ENCODE measurements at places on chromosomes 7 and 10. TPM values are rescaled to one million over a fixed set of nuclear protein-coding genes. Genes with fewer than 3 reads are reported as not detected.

DNA sequence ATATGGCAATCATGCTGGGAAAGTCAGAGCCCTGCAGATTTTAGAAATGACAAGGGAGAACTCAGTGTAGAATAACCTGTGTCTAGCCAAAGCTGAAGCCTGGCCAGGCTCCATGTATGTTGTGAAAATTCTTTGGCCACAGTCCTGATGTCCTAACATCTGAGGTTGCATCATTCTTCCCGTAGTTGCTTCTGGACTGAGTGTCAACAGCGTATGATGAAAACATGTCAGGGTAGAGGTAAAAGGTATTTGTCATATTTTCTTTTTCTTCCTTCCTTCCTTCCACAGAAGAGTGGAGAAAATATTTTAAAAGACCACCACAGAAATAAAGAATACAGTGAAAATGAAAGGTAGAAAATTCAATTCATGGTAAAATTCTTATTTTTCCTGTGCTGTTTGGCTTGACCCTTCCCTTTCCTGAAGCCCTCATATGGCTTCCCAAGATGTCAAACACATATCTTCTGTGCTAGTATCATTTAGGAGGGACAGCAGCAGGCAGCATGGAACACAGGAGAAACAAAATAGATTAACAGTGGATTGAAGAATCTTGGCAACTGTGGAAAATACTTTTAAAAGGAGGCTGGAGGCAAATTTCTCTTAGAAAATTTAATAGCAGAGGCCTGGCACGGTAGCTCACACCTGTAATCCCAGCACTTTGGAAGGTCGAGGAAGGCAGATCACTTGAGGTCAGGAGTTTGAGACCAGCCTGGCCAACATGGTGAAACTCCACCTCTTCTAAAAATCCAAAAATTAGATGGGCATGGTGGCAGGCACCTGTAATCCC is 18.9 kb upstream of the NRBF2 start:
- no peak overlapping the region for H3K4me3 ChIP-seq
- DNase-seq = no peak
- no peak overlapping the region for H3K27ac ChIP-seq
- H3K36me3 ChIP-seq = no peaks in the 10 kb centered on the region
- H3K27me3 ChIP-seq = peaks cover 14% of the 10 kb centered on the region
- H3K4me1 ChIP-seq = no peaks in the 10 kb centered on the region

- no peaks in the 10 kb centered on the region for H3K36me3 ChIP-seq
- no peaks in the 10 kb centered on the region for H3K27me3 ChIP-seq
- H3K4me3 ChIP-seq = no peak overlapping the region
- DNase-seq = no peak
- H3K4me1 ChIP-seq = no peaks in the 10 kb centered on the region
Observed at GRCh38 chr7:117564080-117564479, 84.3 kb downstream of the CFTR start.

GRCh38 chr10:108049668-108050067 is 885.2 kb upstream of the SORCS1 start:
- DNase-seq = no peak
- H3K4me3 ChIP-seq = no peak overlapping the region
- H3K36me3 ChIP-seq = no peaks in the 10 kb centered on the region
- no peaks in the 10 kb centered on the region for H3K4me1 ChIP-seq

DNA sequence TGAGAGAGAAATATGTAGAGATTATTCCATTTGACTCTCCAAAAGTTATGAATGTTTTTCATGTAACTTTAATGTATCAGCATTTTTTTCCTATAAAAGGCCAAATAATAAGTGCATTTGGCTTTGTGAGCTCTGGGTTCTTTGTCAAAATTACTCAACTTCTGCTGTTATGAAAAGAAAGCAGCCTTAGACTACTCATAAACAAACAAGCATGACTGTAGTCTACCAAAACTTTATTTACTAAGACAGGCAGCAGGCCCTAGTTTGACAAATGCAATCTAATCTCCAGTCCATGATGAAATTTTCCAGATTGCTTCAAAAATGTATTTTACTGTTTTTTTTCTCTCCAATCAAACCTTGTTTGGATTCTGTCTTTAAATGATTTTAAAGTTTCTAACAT is 46.3 kb downstream of the MRPL32 start:
- H3K36me3 ChIP-seq = peaks cover under 1% of the 10 kb centered on the region
- H3K4me1 ChIP-seq = no peaks in the 10 kb centered on the region
- H3K4me3 ChIP-seq = no peak overlapping the region
- H3K27ac ChIP-seq = no peak overlapping the region
- DNase-seq = no peak

DNA sequence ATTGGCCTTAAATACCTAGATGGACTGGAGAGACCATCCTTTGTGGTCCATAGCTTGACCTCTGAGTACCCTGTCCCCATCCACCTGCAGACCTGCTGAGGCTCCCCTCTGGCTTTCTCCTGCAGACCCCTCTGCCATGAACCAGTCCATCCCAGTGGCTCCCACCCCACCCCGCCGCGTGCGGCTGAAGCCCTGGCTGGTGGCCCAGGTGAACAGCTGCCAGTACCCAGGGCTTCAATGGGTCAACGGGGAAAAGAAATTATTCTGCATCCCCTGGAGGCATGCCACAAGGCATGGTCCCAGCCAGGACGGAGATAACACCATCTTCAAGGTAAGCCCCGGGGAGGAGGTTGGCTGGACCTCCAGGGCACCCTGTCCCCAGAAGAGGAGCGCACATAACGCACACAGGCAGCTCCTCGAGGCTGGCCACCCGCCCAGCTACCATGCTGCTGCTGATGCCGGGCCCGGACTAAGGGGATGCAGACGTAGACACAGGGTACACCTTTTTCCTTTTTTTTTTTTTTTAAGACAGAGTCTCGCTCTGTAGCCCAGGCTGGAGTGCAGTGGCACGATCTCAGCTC is 4.3 kb downstream of the IRF5 start:
- H3K4me1 ChIP-seq = peaks cover 51% of the 10 kb centered on the region
- H3K36me3 ChIP-seq = no peaks in the 10 kb centered on the region
- no peak overlapping the region for H3K27ac ChIP-seq
- H3K27me3 ChIP-seq = no peaks in the 10 kb centered on the region
- no peak overlapping the region for H3K4me3 ChIP-seq

DNA sequence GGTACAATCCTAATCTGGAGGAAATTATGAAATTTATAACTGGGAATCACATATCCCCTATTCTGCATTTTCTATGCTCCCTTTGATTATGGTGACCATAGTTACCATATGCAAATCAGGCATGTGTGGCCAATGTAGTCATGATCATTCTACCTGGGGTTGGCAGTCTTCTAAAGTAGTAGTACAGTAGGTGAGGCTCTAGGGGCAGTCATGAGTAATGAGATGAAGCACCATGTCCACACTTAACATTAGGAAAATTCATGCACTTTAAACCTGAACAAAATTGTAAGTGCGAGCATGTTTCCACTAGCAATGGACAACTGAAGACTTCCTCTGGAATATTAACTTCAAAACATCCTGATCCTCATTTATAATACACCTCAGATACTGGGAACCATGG is 545.9 kb downstream of the SUGCT start:
- H3K27ac ChIP-seq = no peak overlapping the region
- H3K4me1 ChIP-seq = no peaks in the 10 kb centered on the region
- no peak overlapping the region for H3K4me3 ChIP-seq
- H3K36me3 ChIP-seq = no peaks in the 10 kb centered on the region

DNA sequence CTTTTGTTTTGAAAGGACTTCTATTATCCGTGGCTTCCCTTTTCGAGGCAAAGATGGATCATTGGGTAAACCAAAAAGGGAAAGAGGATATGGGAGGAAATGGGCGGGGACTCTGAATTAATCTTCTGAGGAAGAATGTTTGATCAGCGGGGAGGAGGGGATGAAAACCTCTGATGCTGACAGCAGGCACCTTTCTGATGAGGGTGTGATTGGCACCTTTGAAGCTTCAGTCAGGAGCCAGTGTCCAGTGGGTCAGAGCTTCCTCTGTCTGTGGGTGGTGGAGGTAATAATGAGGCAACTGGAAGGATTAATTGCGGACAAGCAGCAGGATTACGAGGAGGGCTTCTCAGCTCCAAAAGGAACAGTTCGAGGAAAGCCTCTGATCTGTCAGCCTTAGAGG is 877.6 kb downstream of the LRMDA start:
- peaks cover 4% of the 10 kb centered on the region for H3K27me3 ChIP-seq
- no peak overlapping the region for H3K27ac ChIP-seq
- H3K4me1 ChIP-seq = no peaks in the 10 kb centered on the region
- no peaks in the 10 kb centered on the region for H3K36me3 ChIP-seq
- no peak overlapping the region for H3K4me3 ChIP-seq

- no peaks in the 10 kb centered on the region for H3K4me1 ChIP-seq
- H3K4me3 ChIP-seq = no peak overlapping the region
- DNase-seq = no peak
Observed at GRCh38 chr7:16347066-16347826, 74.1 kb downstream of the CRPPA start.

Gene CALHM3
- polyA plus RNA-seq = not detected

DNA sequence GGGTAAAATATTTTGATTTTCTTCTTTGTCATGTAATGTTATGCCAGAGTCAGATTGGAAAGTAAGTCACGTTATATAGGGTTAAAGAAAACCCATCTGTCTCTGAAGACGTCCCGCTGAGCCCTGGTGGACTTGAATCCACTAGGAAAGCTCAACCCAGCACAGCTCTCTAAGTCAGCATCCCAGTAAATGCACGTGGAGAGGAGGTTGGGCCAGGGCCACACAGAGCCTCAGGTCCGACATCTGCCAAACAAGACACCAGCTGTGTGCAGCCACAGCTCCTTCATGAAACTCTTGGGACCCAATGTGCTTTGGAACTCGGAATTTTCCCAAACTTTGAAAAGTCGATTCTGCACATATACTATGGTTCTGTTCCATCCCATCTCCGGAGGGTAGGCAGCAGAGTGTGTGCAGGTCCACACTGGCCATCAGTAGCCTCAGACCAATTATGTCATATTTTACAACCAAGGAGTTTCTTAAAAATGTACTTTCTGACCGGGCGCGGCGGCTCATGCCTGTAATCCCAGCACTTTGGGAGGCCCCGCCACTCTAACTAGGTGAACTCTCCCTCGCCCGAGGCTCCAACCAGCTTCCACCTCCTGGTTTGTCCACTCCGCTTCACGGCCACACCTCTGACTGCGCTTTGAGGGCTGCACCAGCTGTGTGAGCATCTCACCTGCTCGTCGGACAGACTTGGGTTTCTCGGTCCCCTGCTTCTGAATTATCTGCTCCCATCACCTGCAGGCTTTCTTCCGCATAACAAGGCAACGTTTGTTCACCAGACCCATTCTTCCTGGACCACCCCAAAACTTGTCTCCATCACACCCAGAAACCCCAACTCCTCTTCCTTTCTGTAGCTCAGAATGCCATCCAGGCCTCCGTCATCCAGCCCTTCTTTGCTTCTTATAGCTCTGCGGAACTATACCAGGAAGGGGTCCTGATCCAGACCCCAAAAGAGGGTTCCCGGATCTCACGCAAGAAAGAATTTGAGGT is 29.7 kb upstream of the DNAJB6 start:
- H3K27ac ChIP-seq = no peak overlapping the region
- H3K27me3 ChIP-seq = no peaks in the 10 kb centered on the region
- no peaks in the 10 kb centered on the region for H3K36me3 ChIP-seq
- DNase-seq = no peak

DNA sequence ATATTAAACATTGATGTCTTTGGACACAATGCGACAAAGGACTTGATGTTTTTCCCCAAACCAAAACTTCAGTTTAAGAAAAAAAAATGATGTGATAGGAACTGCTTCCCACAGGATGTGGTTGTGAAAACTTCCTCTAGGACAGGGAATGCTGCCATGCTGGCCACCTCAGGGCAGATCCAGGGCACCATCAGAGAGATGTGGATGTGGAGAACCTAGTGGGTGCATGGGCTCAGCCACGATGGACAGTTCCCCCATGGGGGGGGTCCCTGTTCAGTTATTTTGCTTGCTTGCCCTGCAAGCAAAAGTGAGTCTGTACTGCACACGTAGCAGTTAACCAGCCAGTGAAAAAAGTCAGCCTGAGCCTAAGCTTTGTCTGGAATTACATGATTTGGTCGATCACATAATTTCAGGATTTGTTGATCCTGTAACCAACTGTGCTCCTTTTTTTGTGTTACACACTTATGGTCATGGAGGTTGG is 36.3 kb downstream of the LAMB4 start:
- peaks cover 5% of the 10 kb centered on the region for H3K4me1 ChIP-seq
- H3K4me3 ChIP-seq = no peak overlapping the region
- H3K27me3 ChIP-seq = peaks cover 22% of the 10 kb centered on the region
- H3K27ac ChIP-seq = no peak overlapping the region

- no peak for DNase-seq
- no peak overlapping the region for H3K4me3 ChIP-seq
- no peaks in the 10 kb centered on the region for H3K36me3 ChIP-seq
- peak overlapping the region; percentile 69 for H3K27ac ChIP-seq
Observed at GRCh38 chr7:104444017-104444416, 115.6 kb downstream of the LHFPL3 start.

Gene IDI2
- not detected for polyA plus RNA-seq

GRCh38 chr10:128121750-128122412 is 4.3 kb downstream of the MKI67 start:
- H3K27ac ChIP-seq = no peak overlapping the region
- DNase-seq = no peak
- H3K27me3 ChIP-seq = peaks cover 26% of the 10 kb centered on the region
- H3K4me3 ChIP-seq = no peak overlapping the region
- H3K4me1 ChIP-seq = peaks cover 17% of the 10 kb centered on the region

Gene CDHR3
- 23.9 TPM for polyA plus RNA-seq

GRCh38 chr7:46468753-46469356 is 547.8 kb upstream of the IGFBP3 start:
- no peaks in the 10 kb centered on the region for H3K4me1 ChIP-seq
- H3K4me3 ChIP-seq = no peak overlapping the region
- no peaks in the 10 kb centered on the region for H3K27me3 ChIP-seq
- no peak for DNase-seq

Gene DGKB
- not detected for polyA plus RNA-seq

GRCh38 chr10:60031664-60032063 is 125.3 kb upstream of the CCDC6 start:
- no peak overlapping the region for H3K27ac ChIP-seq
- H3K27me3 ChIP-seq = no peaks in the 10 kb centered on the region
- no peak for DNase-seq
- no peaks in the 10 kb centered on the region for H3K36me3 ChIP-seq
- H3K4me1 ChIP-seq = peaks cover 8% of the 10 kb centered on the region
- no peak overlapping the region for H3K4me3 ChIP-seq

GRCh38 chr10:102504976-102505300 is 1.2 kb downstream of the SUFU start:
- H3K4me3 ChIP-seq = no peak overlapping the region
- no peaks in the 10 kb centered on the region for H3K36me3 ChIP-seq
- peak overlapping the region; percentile 90 for H3K27ac ChIP-seq
- H3K4me1 ChIP-seq = peaks cover 16% of the 10 kb centered on the region
- no peaks in the 10 kb centered on the region for H3K27me3 ChIP-seq
- no peak for DNase-seq

Gene UBTD1
- 0.60 TPM for polyA plus RNA-seq

Gene OGDHL
- polyA plus RNA-seq = not detected

- no peak overlapping the region for H3K4me3 ChIP-seq
- peaks cover 10% of the 10 kb centered on the region for H3K27me3 ChIP-seq
- no peak overlapping the region for H3K27ac ChIP-seq
- no peak for DNase-seq
- H3K4me1 ChIP-seq = no peaks in the 10 kb centered on the region
- no peaks in the 10 kb centered on the region for H3K36me3 ChIP-seq
Observed at GRCh38 chr7:156026076-156026600, 213.9 kb upstream of the SHH start.

GRCh38 chr7:50743016-50743415 is 39.7 kb downstream of the GRB10 start:
- no peak overlapping the region for H3K4me3 ChIP-seq
- peaks cover 11% of the 10 kb centered on the region for H3K4me1 ChIP-seq
- no peak overlapping the region for H3K27ac ChIP-seq
- H3K27me3 ChIP-seq = no peaks in the 10 kb centered on the region
- no peak for DNase-seq
- no peaks in the 10 kb centered on the region for H3K36me3 ChIP-seq

GRCh38 chr7:43248961-43249822 is 136.7 kb downstream of the HECW1 start:
- H3K27me3 ChIP-seq = peaks cover 5% of the 10 kb centered on the region
- DNase-seq = no peak
- H3K4me1 ChIP-seq = no peaks in the 10 kb centered on the region
- no peak overlapping the region for H3K4me3 ChIP-seq
- H3K36me3 ChIP-seq = no peaks in the 10 kb centered on the region

Gene CCL24
- not detected for polyA plus RNA-seq

All from naive B cell (primary cell).